NK-92 treated with Interleukin-12 subunit alpha and Interleukin-12 subunit beta, amount 100 ng/mL, for 24 hours (cell line): ENCODE measurements at places on chromosomes 5 and 9.
A peak's percentile ranks its signal among the peaks of the same experiment; 100 is the strongest.

- no peak for DNase-seq
Measured at GRCh38 chr5:68225911-68226545, 10.5 kb downstream of the PIK3R1 start.

GRCh38 chr9:72022841-72023240, 37.6 kb downstream of the C9orf57 start:
- DNase-seq = no peak

DNA sequence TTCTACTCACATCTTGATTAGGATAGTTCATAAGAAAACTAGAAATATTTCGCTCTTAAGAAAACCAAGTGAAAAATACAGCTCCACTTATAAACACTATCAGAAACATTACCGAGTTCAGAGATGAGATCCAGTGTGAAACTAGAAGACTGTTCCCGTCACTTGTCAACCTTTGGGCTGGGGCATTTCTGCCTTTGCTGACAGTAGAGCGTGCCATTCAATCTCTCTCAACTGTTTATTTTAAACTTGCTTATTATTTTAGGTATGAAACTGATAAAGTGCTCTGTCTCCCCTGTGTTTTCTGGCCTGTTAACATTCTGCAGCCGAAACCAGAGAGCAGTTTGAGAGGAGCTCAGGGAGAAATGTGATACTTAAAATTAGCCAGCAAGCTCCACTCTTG, 16.7 kb downstream of the MRRF start:
- DNase-seq = no peak

- no peak for DNase-seq
Measured at GRCh38 chr5:176868126-176868525, 31.0 kb downstream of the HK3 start.

GRCh38 chr5:135670588-135670987, 91.8 kb upstream of the CXCL14 start:
- DNase-seq = no peak

GRCh38 chr5:173512637-173513435, 103.6 kb downstream of the BOD1 start:
- no peak for DNase-seq

- DNase-seq = no peak
Measured at GRCh38 chr5:22776285-22776684, 76.9 kb downstream of the CDH12 start.

- DNase-seq = no peak
Measured at GRCh38 chr9:36358486-36358885, 41.6 kb downstream of the RNF38 start.

- DNase-seq = peak; percentile 63
Measured at GRCh38 chr5:176541338-176542134, 4.3 kb upstream of the RNF44 start.

GRCh38 chr5:98492258-98492657, 281.2 kb upstream of the RGMB start:
- no peak for DNase-seq

GRCh38 chr5:2566284-2566683, 185.2 kb downstream of the IRX2 start:
- no peak for DNase-seq

DNA sequence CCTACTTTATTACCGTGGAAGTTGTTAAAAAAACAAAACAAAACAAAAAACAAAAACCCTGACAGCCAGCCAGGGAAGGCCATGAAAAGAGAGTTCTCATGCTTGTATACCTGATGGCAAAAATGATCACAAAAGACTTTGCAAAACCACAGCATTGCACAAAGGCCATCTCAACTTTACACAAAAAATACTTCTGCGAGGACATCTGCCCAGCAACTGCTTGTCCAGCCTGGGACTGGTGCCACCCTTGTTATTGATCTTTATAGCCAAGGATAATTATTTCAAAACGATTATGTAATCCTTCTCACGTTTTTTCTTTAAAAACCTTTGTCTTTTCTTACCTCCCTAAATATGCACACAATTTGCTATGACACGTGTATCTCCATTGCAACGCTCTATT, 42.2 kb upstream of the SLC28A3 start:
- DNase-seq = no peak

- DNase-seq = no peak
Measured at GRCh38 chr9:29183971-29184370, 1610.7 kb upstream of the C9orf72 start.

- no peak for DNase-seq
Measured at GRCh38 chr5:123371575-123372179, 51.5 kb downstream of the CEP120 start.

- no peak for DNase-seq
Measured at GRCh38 chr9:13896922-13897835, 416.8 kb downstream of the NFIB start.

DNA sequence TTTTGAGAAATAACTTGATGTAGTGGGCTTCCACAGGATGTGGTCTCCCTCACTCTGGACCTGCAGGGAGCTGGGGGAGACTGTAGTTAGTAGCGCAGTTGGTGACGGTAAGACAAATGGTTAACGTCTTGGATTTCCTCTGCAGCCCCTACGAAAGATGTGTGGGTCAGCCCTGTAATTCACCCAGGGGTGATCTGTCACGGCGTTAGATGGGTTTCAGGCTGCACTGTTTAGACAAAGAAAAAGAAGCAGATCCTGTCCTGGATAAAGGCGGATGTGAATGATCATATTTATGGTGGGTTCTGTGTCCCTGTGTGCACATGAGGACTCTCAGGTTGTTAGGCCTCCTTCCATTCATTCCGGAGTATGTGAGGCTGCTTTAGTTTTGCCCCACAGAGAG, 142.0 kb upstream of the SLC28A3 start:
- no peak for DNase-seq

DNA sequence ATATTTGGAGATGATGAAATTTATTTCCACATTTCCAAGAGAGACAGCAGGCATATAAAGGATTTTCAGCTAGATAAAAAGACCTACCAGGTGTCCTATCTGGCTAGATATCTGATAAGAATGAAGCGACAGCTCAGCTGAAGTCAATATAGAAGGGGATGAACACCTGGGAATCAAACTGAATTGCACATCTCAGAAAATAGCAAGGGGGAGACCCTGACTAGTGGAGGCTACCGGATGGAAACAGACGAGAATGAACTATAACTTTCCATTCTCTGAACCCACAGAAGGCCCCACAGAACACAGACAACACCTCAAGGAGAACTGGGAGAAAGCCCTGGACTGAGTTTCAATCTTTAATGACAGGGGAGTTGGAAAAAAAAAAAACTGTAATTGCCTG, 51.1 kb downstream of the CPLANE1 start:
- DNase-seq = no peak

GRCh38 chr9:14441976-14442651, 128.2 kb upstream of the NFIB start:
- no peak for DNase-seq

DNA sequence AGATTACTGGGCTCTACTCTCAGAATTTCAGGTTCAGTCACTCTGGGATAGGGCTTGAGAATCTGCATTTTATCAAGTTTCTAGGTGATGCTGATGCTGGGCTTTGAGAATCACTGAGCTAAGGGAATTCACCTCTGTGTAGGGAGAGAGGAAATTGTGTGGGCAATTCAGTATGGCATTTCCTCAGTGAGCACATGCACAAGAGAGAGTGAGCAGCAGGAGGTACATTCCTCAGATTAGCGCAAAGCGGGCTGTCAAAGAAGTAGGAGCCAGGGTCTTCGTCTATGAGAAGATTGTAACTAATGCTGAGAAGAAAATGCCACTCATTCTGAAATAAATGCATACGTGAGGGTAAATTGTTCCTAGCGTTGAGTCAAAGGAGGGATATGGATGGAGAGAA, 175.9 kb downstream of the KIF4B start:
- no peak for DNase-seq

- DNase-seq = no peak
Measured at GRCh38 chr9:126788046-126788445, 16.8 kb upstream of the ZBTB43 start.

- no peak for DNase-seq
Measured at GRCh38 chr5:118007262-118007661, 981.1 kb downstream of the DTWD2 start.

DNA sequence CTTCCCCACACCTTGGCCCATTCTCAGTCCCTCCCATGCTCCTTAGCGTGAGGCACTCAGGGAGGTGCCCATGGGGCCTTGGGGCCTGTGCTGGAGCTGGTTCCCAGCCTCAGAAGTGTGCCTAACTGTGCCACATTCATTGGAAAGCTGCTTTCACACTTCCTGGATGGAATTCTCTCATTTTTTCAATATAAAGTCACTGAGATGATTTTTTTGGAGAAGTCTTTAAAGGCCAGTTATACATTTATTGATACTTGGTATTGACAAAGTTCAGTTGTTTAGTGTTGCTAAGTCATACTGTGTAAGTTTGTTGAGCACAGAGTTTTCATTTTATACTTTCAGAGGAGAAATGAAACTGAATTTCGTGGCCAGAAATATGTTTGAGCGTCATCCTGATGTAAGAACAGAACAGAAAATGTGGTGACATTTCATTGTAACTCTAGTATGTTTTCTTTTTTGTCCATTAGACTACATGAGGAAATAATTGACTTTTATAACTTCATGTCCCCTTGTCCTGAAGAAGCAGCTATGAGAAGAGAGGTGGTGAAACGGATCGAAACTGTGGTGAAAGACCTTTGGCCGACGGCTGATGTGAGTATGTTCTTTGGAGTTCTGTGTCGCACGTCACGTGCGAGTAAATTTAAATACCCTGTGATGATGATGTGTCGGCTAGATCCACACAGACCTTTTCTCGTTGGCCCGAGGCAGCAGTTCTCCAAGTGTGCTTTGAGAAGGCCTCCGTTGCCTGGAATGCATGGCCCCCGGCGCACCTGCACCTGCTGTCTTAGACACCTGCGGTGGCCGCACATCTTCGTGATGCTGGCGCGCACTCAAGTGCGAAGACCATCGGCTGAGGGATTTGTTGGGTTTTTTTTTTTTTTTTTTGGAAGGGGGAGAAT, 24.1 kb downstream of the TENT4A start:
- DNase-seq = no peak

- no peak for DNase-seq
Measured at GRCh38 chr5:172389578-172390112, 64.7 kb downstream of the SH3PXD2B start.

DNA sequence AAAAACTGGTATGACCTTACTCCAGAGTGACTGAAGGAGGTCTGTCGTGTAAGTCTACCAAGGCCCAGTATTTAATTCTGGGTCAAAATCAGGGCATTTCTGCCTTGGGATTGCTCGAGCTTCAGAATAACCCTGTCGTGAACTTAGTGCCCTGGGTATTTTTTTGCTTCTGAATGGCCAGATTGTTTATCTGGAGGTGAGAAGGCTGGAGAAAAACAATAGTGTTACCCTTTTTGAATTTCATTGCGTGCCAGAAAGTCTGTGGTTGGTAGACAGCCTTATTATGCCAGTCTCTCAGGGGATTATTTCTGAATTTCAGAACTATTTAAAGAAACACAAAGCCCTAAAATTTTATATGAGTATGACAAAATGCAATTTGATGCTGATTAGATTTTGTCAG, 323.4 kb downstream of the CSNK1G3 start:
- no peak for DNase-seq

DNA sequence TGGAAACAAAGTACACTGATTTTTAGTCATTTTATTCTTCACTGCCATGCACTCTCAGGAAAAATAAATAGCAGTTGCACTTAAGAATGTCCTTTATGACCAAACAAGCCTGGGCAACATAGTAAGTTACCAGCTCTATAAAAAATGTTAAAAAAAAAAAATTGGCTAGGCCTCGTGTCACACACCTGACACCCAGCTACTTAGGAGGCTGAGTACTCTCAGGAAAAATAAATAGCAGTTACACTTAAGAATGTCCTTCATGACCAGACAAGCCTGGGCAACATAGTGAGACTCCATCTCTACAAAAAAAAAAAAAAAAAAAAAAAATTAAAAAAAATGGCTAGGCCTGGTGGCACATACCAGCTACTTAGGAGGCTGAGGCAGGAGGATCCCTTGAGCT, 304.6 kb downstream of the SLCO4C1 start:
- no peak for DNase-seq

GRCh38 chr9:130995086-130996011, 13.6 kb upstream of the LAMC3 start:
- DNase-seq = no peak

DNA sequence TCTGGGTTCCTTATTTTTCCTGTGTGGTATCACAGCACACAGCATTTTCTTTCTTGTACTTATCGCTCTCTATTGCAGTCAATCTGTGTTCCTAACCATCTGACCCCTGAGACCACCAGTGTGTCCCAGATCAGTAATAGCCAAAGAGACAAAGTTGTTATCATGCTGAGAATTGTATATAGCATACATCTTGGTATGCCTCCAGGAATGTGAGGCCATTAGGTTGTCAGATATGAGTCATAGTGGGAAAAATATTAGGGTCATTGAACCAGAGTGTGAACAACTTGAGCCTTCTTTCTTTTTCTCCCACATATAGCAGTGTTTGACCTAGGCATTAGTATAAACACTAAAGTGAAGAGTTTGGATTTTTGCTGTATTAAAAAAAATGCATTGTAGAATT, 106.3 kb downstream of the NDUFAF2 start:
- DNase-seq = no peak

DNA sequence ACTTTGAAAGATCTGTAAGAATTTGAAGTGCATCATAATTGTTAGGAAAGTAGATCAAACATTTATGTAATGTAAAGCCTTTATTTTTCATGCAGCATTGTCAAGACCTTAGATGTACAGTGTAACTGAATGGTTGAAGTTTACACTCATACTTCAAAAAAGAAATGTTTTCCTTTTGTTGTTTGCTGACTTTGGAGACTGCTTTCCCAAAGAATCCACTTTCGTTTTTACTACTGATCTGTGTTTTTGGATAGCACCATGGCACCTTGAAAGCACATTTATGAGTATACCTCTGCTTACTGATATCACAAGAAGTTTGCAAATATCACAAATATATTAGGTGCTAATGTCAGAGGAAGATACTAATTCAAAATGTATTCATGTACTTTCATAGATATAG, 50.0 kb downstream of the PIP5K1B start:
- DNase-seq = no peak

- no peak for DNase-seq
Measured at GRCh38 chr5:163631856-163632255, 126.4 kb downstream of the MAT2B start.

- no peak for DNase-seq
Measured at GRCh38 chr5:67297376-67297775, 100.8 kb upstream of the CD180 start.

DNA sequence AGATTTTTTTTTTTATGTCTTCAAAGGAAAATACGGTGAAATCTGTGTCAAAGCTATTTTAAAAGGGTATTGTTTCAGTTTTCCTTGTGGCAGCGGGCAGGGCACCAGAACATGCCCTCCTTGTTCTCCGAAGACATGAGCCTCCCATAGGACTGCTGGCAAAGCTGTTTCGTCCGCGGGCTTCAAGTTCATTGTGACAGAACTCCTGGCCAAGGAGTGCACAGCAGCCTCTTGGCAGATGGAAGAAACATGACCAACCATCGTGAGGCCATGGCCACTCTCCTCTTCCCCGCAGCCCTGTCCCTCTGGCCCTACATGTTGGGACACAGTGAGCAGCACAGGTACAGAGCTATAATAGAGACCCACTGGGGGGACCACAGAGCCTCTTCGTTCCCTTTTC, 99.5 kb downstream of the AOPEP start:
- no peak for DNase-seq
